ENCODE measurements at places on chromosomes 4 and X. TPM values are rescaled to one million over a fixed set of nuclear protein-coding genes. Genes with fewer than 3 reads are reported as not detected.

GRCh38 chrX:66002824-66003680 lies 36.8 kb downstream of the VSIG4 start:
- DNase-seq, result no peak

The STS gene
- total RNA-seq, result 5.0 TPM

- DNase-seq, result no peak
Measured at GRCh38 chrX:34288782-34289181, 156.7 kb upstream of the FAM47A start.

DNA sequence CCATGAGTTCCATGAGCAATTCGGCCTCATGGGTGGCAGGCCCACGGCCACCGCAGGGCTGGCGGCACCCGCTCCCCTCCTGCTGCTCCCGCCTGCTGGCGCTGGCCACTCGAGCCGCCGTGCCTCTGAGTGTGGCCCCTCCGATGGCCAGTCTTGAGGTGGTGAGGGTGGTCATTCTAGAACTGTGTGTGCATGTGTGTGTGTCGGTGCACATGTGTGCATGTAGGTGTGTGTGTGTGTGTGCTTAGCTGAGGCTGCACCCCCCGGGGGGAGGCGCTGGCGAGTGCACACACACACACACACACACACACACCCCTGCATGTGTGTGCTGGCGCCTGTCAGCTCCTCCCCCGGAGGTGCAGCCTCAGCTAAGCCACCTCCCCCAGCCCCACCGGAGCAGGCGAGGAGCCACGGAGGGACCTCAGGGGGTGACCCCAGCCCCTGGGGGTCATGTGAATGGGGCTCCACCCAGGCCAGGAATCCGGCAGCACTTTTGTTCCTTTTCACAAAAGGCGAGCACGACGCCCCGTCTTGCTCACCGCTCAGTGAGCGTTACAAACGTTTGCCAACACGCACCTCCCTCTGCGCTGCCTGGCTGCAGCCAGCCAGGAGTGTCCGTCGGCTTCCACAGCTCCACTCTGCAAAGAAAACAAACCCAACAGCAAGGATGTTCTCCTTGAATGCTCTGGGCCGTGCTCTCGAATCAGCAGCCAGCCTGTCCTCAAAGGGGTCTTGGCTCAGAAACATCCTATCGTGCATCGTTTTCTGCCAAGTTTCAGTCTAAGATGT lies 29.9 kb downstream of the FGFRL1 start:
- peak; percentile 59 for DNase-seq

DNA sequence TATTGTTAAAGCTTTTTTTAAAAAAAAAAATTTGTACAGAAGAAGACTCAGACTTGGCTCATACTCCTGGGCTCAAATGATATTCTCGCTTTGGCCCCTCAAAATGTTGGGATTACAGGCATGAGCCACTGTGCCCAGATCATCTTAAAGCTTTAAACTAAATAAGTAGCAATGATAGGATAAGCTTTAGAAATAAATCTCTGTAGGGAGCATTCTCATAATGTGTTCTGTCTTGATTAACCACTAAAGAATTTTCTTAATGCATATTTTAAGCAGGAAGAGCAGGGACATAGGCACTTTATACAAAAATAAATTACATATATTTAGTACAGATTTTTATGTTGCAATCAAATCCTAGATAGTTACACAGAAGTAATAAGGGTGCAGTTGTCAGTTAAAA lies 667.2 kb downstream of the GRID2 start:
- DNase-seq, result no peak

The EPHA5 gene
- 0.11 TPM for total RNA-seq

- no peak for DNase-seq
Measured at GRCh38 chr4:138181287-138181686, 60.9 kb downstream of the SLC7A11 start.

DNA sequence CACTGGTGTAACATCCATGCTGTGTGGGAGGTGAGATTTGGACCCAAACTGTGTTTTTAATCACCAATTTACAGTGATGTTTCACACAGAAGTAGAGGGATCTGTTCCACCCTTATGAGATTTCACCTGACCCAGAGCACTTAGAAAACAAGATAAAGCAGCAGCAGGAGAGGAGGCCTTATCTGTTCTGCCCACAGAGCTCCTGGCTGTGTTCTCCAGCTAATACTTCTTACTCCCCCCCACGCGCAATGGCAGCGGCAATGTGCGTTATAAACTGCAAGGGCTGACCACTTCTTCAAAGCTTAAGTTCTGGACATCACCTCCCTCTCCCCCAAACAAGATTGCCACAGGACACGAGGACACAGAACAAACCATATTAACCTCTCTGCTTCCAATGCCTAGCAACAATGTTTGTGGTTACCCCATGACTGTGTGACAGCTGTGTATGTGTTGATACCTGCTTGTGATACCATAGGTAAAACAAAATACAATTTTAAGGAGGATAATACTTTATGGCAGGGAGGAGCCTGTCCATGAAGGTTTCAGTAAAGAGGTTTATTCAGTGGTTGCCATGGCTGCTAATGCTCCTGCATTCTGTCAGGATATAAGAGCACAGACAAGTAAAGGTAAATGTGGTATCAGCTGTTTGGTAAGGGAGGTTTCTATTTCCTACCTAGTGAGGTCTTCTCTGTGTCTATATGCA lies 210.0 kb downstream of the SOWAHB start:
- DNase-seq, result no peak

The METAP1 gene
- 67.4 TPM for total RNA-seq

GRCh38 chrX:107831071-107831730 lies 5.5 kb downstream of the MID2 start:
- no peak for DNase-seq

GRCh38 chrX:39149761-39150160 lies 348.5 kb downstream of the MID1IP1 start:
- DNase-seq, result peak; percentile 90

- DNase-seq, result no peak
Measured at GRCh38 chrX:1418901-1419544, 27.1 kb upstream of the SLC25A6 start.

The FREM3 gene
- total RNA-seq, result not detected

DNA sequence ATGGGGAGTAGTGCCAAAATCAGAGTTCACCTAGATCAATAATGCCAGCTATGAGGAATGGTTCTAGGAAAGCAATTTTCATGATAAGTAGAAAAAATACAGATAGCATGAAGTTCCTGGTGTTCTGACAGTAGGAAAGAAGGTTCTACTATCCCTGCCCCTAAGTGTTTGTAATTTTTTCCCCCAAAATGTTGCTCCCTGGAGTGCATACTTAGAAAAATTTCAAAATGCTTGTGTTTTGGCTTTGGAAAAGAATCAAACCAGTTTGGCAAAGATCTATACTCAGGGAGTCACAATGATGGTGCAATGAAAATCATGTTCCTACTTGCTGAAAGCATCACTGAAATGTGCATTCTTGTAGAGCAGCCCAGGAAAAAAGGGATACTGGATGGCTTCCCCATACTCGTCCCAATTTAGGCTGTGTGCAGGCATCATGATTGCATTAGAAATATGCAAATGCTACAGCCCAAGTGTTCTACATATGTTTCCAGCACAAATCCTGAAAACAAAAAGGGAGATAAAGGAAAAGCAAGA lies 74.7 kb downstream of the LPAR4 start:
- no peak for DNase-seq

GRCh38 chrX:111071542-111072277 lies 24.3 kb upstream of the PAK3 start:
- no peak for DNase-seq

The P2RY10 gene
- not detected for total RNA-seq

GRCh38 chr4:140943486-140944198 lies 187.5 kb upstream of the TBC1D9 start:
- no peak for DNase-seq

GRCh38 chr4:56653461-56654237 lies 27.4 kb downstream of the HOPX start:
- no peak for DNase-seq

GRCh38 chr4:48116582-48116981 lies 17.5 kb downstream of the TXK start:
- no peak for DNase-seq

DNA sequence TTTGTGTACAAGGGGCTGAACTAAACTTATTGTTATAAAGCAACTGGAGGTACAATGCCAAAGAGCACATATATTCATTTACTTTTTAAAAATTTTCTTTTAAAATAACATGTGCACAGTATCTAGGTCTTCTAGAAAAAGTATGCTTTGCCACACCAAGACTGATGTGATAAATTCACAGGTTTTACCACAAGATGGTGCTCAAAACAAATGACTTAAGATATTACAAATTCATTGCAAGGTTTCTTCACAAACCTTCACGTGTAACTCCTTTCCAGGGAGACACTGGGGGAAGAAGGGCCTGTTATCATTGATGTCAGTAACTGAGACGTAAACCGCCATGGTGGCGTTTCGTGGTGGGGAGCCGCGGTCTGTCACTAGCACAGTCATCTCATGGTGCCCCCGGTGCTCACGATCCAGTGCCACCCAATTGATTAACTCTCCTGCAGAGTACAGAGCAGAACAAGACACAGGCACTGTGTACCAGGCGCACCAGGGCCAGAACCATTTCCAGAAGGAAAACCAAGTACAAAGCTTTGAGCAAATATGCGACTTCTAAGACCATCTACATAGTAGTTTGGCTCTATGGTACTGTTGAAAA lies 162.2 kb downstream of the DCHS2 start:
- DNase-seq, result no peak

GRCh38 chr4:73311428-73311827 lies 52.8 kb upstream of the ANKRD17 start:
- no peak for DNase-seq

The ITIH6 gene
- total RNA-seq, result not detected

GRCh38 chr4:123159479-123159878 lies 237.1 kb upstream of the NUDT6 start:
- DNase-seq, result no peak

Data from Right ventricle myocardium inferior (tissue), 1 donor.